ENCODE measurements at places on chromosomes 2 and 18.

DNA sequence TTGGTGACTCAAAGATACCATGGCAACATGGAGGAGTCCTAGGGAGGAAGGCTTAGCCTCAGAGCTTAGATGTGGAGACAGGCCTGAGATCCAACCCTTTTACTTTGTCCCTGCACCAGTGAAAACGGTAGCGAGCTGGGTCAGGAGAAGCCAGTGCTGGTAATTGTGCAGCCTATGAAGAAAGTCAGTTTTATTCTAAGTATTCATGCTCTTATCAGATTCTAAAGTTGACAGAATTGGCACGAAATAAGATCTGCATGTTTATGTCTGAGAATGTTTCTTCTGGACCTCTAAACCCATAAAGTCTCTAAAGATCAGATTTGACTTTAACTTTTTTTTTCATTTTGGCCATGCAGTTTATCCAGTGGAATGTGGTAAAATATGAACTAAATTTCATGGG, 93.8 kb downstream of the SCG2 start:
- DNase-seq = no peak

DNA sequence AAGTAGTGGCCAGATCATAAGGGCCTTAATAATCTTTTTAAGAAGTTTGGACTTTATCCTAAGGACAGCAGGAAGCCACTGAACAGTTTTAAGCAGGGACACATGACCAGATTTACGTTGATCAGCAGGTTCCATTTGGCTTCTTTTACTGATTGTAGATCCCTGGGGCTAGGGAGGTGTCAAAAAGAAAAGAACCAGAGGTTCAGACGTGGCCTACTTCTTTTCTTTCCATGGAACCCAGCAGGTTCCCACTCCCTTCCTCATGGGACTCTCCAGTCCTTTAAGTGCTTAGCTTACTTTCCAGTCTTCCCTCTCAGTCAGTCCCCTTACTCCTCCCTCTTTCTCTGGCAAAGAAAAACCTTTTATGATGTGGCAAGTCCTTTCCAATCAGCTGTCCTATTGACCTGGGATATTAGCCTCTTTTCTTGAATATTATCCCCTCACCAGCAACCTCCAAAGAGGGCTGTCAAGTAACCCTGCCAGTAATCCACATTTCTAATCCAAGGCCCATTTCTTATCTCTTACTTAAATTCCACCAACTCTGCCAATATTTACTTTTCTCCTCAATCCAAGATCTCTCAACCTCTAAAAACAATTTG, 33.5 kb downstream of the NHEJ1 start:
- DNase-seq = no peak

DNA sequence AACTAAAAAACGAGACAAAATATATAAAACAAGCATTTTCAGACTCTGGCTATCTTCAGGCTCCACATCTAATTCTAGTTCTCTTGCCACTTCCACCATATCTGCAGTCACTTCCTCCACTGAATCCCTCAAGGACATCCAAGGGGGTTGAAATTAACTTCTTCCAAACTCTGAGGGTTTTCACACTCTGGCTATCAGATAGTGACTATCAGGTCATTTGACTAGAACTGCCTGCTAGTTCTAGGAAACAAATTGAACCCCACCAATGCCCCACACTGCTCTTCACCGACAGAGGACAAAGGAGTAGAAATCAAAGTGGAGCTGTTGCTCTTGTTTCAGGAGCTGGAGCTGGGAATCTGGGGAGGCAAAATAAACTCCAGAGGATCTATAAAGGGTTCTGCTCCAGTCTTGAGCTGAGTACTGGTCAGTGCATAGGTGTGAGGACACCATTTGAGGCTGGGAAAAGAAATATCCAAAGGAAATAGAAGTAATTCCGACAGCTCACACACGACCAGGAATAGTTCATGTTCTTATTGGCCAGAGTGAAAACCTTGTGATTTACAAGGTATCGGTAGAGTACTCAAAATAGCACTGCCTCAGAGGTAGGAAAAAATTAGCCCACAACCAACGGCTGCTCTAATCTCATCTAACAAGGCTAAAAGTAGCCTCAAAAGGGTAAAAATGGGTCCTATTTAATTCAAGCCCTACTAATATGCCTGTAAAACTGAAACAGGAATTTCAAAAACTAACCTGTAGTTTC, 71.3 kb downstream of the SMC6 start:
- DNase-seq = no peak

GRCh38 chr2:72113847-72114692, 33.6 kb downstream of the CYP26B1 start:
- no peak for DNase-seq

- DNase-seq = no peak
Measured at GRCh38 chr2:134594399-134594798, 124.4 kb downstream of the TMEM163 start.

DNA sequence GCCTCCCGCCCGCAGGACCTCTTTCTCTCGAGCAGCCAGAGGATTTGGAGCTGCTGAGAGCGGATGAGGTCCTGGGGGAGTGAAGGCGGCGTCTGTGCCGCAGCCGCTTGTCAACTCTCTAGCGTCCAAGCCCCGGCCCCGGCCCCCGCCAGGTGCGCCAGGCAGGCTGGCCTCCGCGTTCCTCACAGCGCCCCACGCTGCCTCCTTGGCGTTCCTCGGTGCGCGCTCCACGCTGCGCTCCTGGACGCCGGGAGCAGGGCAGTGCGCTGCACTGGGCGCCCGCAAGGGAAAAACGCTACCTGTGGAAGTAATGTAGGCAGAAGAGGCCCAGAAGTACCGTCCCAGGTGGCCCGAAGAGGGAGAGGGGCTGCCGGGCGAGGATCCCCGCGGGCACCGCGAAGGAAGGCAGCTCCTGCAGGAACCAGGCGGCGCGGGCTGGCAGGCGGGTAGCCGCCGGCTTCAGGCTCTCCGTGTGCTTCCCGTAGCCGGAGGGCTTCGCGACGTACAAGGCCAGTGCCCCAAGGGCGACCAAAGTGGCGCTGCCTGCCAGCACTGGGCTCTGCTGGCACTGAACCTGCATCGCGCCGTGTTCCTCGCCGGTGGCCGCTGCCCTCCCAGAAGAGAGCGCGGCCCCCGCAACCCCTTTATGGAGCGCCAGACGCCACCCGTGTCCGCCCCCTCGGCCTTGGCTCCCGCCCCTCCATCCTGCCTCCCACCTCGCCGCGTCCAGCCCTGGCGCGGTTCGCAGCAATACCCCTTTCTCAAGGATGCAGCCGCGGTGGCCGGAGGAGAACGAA, at the start of gene SRD5A2:
TSS of gene SRD5A2 (minus strand) at position 618 of the 797 bp plus-strand sequence. CDS start at position 580, 38 bp downstream.
- DNase-seq = no peak

- DNase-seq = peak; percentile 10
Measured at GRCh38 chr2:68934021-68934420, 18.7 kb downstream of the GKN2 start.

GRCh38 chr2:191312163-191312562, 67.0 kb downstream of the MYO1B start:
- no peak for DNase-seq

DNA sequence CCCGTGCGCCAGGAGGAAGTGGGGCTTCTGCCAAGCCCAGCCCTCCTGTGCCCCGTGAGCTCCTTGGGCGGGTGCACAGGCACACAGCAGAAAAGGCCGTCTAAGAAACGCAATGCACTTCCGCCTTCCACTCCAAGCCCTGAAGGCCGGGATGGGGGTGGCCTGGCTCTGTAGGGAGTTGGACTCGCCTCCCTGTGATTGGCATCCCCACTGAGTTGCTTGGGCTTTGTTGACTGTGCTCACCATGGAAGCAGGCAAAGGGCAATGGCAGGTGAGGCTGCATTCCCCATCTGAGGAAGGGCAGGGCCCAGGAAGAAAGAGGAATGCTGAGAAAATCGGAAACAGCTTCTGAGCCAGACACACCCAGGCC, 66.8 kb downstream of the CRACDL start:
- DNase-seq = no peak
